DND-41 (cell line): ENCODE measurements at places on chromosomes 6 and 20.

- DNase-seq: no peak
Measured at GRCh38 chr20:35988910-35989463, 20.6 kb downstream of the CNBD2 start.

DNA sequence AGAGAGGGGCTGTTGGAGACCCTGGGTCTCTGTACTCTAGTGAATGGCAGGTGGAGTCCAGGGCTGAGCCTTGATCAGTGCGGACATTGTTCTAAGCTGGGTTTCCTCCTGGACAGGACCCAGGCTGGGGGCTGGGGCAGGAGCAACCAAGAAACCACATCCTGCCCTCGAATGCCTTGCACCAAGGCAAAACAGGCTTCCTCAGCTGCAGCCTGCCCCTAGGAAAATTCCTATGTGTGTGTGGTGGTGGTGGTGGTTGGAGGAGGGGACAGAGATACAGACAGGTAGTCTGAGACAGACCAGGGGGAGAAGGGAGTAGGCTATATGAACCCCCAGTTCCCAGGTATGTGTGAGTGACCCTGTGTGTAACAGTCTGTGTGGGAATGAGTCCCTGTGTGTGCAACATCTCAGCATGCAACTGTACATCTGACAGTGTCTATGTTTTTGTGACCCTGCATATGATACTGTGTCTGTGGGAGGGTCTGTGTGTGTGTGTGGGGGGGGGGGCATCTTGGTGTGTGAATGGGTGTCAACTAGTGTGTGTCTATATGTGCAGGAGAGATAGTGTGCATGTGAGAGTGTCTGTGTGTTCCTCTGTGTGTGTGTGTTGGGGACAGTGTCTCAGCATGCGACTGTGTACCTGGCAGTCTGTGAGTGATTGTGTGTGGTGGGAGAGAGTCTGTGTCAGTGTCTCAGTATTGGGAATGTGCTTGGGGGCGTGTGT lies 3.0 kb downstream of the GLP1R start:
- peak; percentile 53 for DNase-seq

GRCh38 chr6:161228921-161229591 lies 44.8 kb downstream of the AGPAT4 start:
- no peak for DNase-seq

- no peak for DNase-seq
Measured at GRCh38 chr20:20483328-20483727, 115.4 kb downstream of the INSM1 start.

DNA sequence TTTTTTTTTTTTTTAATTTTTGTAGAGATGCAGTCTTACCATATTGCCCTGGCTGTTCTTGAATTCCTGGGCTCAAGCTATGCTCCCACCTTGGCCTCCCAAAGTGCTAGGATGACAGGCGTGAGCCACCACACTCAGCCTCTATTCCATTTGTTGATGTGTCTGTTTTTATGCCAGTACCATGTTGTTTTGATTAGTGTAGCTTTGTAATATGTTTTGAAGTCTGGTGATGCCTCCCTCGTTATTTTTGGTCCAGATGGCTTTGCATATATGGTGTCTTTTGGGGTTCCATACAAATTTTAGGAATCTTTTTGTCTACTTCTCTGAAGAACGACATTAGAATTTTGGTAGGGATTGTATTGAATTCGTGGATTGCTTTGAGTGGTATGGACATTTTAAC lies 193.2 kb downstream of the ADGB start:
- DNase-seq: no peak

- DNase-seq: no peak
Measured at GRCh38 chr6:79635232-79635543, 4.1 kb downstream of the SH3BGRL2 start.

DNA sequence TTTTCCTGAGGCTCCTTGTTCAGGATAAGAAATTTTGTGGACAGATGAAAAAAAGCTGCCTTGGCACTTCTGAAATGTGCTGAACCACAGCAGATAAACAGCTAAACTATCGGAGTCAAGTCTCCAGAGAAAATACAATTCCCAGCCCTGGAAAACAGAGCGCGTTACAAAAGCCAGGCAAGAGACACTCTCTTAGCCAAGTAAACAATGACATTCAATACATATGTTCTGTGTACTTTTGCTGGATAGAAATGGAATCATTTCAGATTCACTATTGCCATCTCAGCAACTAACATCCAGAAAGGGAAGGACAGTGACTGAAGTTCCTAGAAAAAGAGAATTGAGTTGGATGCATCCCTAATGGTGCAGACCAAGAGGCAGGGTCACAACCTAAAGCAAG lies 196.8 kb upstream of the NRSN1 start:
- no peak for DNase-seq

DNA sequence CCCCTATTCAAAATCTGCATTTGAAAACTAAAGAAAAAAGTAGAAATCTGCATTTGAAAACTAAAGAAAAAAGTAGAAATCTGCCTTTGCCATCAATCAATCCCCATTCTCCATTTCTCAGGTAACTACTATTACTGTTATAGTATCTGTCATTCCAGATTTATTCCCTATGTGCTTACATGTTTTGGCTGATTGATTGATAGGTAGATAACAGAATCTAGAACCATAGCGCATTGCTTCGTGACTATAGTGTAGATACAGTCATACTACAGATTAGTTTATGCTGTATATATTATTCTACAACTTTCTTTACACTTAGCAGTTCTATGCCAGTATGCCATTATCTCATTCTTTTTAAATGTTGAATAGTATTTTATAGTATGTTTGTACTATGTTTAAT lies 163.0 kb downstream of the SIM1 start:
- no peak for DNase-seq

DNA sequence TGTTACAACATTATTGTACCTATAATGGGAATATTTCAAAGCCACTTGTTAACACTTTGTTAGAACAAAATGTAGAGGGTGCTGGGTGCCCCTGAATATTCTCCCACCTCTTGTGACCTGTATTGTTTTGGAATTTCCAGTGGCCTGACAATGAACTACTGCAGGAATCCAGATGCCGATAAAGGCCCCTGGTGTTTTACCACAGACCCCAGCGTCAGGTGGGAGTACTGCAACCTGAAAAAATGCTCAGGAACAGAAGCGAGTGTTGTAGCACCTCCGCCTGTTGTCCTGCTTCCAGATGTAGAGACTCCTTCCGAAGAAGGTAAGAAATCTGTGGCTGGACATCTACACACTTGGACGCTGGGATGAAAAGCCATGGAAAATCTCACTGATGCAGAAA lies 28.9 kb downstream of the PLG start:
- no peak for DNase-seq

DNA sequence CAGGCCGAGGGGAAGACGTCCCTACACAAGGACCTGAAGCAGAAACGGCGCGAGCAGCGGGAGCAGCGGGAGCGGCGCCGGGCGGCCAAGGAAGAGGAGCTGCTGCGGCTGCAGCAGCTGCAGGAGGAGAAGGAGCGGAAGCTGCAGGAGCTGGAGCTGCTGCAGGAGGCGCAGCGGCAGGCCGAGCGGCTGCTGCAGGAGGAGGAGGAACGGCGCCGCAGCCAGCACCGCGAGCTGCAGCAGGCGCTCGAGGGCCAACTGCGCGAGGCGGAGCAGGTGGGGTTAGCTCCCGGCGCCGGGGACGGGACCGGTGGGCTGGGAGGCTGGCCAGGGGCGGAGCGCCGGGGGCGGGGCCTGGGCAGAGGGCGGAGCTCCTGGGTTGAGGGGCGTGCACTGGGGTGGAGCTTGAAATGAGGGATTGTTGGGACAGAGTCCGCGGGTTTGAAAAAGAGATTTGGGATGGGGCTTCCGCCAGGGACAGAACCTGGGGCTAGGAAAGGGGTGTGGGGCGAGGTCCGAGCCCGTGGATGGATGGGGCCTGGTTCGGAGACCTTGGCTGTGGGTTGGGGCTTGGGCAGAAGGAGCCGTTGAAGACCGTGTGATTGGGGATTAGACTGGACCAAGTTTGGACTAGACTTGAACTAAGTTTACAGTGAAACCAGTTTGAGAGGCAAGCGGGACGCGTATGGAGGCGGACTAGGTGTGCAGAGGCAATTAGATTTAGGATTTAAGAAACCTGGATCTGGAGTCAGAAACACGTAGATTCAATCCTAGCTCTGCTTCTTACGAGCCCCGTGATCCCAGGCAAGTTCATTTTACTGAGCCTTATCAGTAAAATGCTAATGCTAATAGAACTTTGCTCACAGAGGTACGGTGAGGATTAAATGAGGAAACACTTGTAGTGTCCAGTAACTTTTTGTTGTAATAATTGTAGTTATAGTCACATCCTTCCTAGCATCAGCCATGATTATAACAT lies 20.9 kb downstream of the DEF6 start:
- DNase-seq: no peak

DNA sequence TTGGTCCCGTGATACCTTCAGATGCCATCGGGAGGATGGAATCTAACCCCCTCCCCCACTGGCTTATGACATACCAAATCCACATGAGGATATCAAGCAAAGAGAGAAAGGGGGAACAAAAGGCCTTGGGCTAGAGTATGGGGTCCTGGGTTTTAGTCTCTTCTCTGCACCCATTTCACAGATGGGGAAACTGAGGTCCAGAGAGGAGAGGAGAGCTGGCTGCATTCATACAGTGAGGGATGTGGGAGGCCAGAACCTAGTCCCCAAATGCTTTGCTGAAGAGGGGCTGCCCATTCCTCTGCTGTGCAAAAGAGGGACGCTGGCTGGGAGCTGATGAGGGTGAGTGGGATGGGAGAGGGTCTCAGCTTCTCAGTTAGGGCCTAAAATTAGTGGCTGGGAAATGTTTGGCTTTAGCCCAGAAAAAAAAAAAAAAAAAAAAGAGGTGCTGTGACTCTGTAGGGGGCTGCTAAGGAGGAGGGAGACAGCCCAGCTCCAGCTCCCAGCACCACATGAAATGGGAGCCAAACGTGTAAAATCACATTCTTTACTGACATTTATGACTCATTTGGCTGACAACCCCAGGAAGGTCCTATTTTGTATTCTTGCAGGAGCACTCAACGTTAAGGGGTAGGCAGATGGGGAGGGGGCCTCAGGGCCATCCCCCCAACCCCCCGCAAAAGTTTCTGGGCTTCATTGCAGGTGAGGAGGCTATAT lies 11.9 kb downstream of the XKR7 start:
- no peak for DNase-seq

DNA sequence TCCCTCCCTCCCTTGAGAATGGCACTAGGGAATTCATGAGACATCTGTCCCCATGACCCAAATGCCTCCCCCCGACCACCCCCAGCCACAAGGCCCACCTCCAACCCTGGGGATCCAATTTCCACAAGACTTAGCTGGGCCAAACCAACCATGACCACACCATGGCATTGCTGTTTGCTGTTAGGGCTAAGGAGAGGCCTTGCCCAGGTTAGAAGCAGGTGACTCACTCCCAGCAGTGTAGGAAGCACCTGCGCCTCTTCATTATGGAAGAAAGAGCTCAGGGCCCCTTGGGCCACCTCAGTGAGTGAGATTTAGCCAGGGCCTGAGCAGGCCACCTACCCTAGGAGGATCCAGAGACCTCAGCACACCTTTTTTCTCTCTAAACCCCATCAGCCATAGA lies 337.9 kb downstream of the TAF4 start:
- no peak for DNase-seq

- DNase-seq: no peak
Measured at GRCh38 chr20:57207251-57207650, 59.2 kb downstream of the BMP7 start.

GRCh38 chr6:144857086-144857485 lies 572.0 kb downstream of the UTRN start:
- DNase-seq: no peak

- no peak for DNase-seq
Measured at GRCh38 chr6:102458990-102459389, 1065.5 kb downstream of the GRIK2 start.

- DNase-seq: no peak
Measured at GRCh38 chr20:51156041-51156982, 133.4 kb upstream of the KCNG1 start.

- no peak for DNase-seq
Measured at GRCh38 chr6:34339971-34340370, 52.5 kb downstream of the NUDT3 start.

- no peak for DNase-seq
Measured at GRCh38 chr20:41534842-41535241, 83.3 kb downstream of the CHD6 start.

DNA sequence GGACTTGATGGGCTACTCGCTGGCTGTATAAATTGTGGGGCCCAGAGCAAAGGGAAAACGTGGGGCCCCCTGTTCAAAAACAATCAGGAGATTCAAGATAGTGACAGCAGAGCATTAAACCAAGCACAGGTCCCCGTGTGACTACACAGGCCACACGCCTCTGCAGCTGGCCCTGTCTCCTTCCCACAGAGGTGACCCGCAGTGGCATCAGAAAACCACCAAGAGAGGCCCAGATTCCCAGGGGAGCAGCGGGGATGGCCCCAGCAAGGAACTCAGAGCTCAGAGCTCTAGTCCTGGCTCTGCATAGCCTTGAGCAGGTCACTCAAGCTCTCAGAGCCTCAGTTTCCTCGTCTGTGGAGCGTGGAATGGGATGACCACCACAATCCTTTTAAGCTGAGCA lies 57.6 kb downstream of the CPNE5 start:
- peak; percentile 84 for DNase-seq

GRCh38 chr6:7647504-7647903 lies 57.5 kb downstream of the SNRNP48 start:
- DNase-seq: peak; percentile 20

GRCh38 chr20:61524951-61525666 lies 273.0 kb downstream of the CDH4 start:
- DNase-seq: no peak

GRCh38 chr6:37615564-37616340 lies 81.9 kb downstream of the MDGA1 start:
- DNase-seq: no peak

- DNase-seq: no peak
Measured at GRCh38 chr6:149160943-149161342, 156.6 kb upstream of the TAB2 start.

- DNase-seq: no peak
Measured at GRCh38 chr6:128129679-128130078, 228.8 kb upstream of the THEMIS start.

DNA sequence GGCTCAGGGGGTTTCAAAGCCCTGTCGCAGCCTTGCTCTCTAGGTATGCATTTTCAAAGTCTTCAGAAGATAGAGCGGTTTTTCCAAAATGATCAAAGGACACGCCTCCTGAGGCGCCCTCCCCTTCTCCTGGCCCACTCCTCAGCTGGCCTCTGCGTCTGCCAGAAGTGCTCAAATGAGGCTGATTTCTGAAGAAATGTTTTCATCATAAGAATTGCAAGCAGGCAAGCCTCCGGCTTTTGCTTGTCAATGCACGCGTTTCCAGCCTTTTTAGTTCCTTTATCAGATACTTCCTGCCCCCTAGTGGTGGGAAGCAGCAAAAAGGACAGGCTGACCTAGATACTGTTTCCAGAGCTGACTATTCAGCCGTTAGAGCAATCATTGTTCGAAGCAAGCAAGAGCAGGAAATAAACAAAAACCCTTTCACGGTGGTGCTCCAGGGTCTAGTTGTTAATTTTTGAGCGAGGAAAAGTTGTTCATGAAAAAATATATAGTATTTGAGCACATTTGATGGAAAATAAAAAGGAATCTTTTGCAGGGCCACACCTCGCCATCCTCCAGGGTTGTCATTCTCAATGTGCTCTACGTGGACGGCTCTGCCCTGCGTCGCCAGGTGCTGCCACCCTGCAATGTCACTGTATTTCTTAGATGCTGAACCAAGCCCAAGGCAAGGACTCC lies 93.4 kb upstream of the ASF1A start:
- DNase-seq: peak; percentile 90
